ENCODE measurements at places on chromosomes 7 and 10.

- H3K4me3 ChIP-seq: no peak overlapping the region
- no peaks in the 10 kb centered on the region for H3K27me3 ChIP-seq
- peaks cover 7% of the 10 kb centered on the region for H3K4me1 ChIP-seq
- H3K27ac ChIP-seq: no peak overlapping the region
These were observed 6.5 kb downstream of the ANLN start for GRCh38 chr7:36396150-36396549.

- H3K4me3 ChIP-seq: no peak overlapping the region
- no peak for DNase-seq
- H3K4me1 ChIP-seq: peaks cover 42% of the 10 kb centered on the region
- no peaks in the 10 kb centered on the region for H3K27me3 ChIP-seq
- no peaks in the 10 kb centered on the region for H3K36me3 ChIP-seq
- H3K27ac ChIP-seq: peak overlapping the region; percentile 79
These were observed 152.8 kb downstream of the SGMS1 start for GRCh38 chr10:50470798-50471582.

DNA sequence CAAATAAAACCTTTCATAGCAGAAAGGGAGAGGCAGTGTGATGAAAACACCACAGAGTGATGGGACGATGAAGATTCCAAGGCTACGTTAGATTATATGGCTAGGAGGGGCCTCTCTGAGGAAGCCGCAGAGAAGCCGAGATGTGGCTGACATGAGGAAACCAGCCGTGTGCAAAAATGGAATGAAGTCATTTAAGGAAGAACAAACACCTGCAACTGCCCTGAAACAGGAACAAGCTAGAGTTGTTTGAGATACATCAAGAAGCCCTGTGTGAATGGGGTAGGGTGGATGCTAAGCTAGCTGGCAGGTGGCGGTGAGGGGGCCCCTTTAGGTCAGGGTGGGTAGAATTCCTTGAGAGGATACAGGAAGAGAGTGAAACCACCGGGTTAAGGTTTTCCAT, 129.5 kb downstream of the KLF6 start:
- peaks cover 25% of the 10 kb centered on the region for H3K27me3 ChIP-seq
- no peak overlapping the region for H3K4me3 ChIP-seq
- peaks cover 16% of the 10 kb centered on the region for H3K4me1 ChIP-seq
- no peak for DNase-seq

DNA sequence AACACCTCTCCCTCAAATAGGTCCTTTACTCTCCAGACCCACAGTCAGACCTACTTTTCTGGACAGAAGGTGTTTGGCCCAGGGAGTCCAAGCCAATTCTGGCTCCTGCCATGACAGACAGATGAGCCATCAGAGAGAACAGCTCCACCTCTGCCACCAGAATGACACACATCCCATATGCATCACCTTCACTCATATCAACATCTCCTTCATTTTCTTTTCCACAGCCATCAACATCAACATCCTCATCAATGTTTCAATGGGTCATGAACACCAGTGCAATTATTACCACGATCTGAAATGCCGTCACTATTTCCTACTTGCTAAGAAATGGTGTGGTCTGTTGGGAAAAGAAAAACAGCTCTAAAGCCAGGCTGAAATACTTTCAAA, 67.9 kb downstream of the CCDC71L start:
- H3K27ac ChIP-seq: no peak overlapping the region
- no peak for DNase-seq
- H3K4me1 ChIP-seq: peaks cover 5% of the 10 kb centered on the region

GRCh38 chr10:73827346-73828089, 16.1 kb upstream of the NDST2 start:
- H3K27me3 ChIP-seq: no peaks in the 10 kb centered on the region
- H3K4me3 ChIP-seq: no peak overlapping the region
- no peak for DNase-seq
- peaks cover 3% of the 10 kb centered on the region for H3K36me3 ChIP-seq
- H3K4me1 ChIP-seq: peaks cover under 1% of the 10 kb centered on the region

GRCh38 chr10:91208642-91209041, 11.8 kb upstream of the PCGF5 start:
- H3K27me3 ChIP-seq: no peaks in the 10 kb centered on the region
- peaks cover 2% of the 10 kb centered on the region for H3K36me3 ChIP-seq
- no peak for DNase-seq
- H3K27ac ChIP-seq: peak overlapping the region; percentile 47
- peaks cover 54% of the 10 kb centered on the region for H3K4me1 ChIP-seq

- H3K27me3 ChIP-seq: peaks cover 17% of the 10 kb centered on the region
- DNase-seq: no peak
- H3K4me1 ChIP-seq: no peaks in the 10 kb centered on the region
- H3K36me3 ChIP-seq: peaks cover 2% of the 10 kb centered on the region
These were observed 19.6 kb upstream of the GPR37 start for GRCh38 chr7:124784879-124785818.

DNA sequence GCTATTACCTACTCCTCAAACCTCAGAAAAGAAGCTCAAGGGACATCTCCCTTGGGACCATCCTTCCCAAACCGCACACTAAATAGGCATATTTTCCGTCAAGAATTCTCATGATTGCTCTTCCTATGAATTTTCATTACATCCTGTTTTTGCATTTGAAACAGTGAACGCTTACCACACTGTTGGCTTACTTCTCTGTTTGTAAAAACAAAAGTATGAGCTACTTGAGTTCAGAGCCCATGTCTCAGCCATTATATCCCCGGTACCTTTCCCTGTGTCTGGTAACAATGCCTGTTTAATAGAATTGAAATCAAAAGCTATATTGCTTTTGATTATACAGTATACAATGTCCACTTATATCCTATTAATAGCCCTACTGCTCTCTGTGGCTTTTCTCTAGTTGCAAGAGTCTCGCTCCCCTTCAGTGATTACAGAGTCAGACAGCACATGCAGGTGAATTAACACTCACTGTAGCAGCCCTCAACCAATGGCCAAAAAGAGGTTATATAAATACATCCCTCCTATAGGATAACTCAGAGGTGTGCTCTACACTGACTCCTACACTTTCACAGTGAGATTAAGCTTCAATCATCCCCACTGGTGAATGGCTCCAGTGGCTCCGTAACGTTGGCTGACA, 264.4 kb downstream of the SORCS1 start:
- H3K27ac ChIP-seq: no peak overlapping the region
- no peaks in the 10 kb centered on the region for H3K27me3 ChIP-seq
- no peak overlapping the region for H3K4me3 ChIP-seq
- no peak for DNase-seq
- no peaks in the 10 kb centered on the region for H3K4me1 ChIP-seq
- no peaks in the 10 kb centered on the region for H3K36me3 ChIP-seq

GRCh38 chr7:105806592-105807447, 69.6 kb downstream of the ATXN7L1 start:
- peaks cover 2% of the 10 kb centered on the region for H3K36me3 ChIP-seq
- H3K4me3 ChIP-seq: peak overlapping the region; percentile 47
- DNase-seq: no peak
- H3K27ac ChIP-seq: peak overlapping the region; percentile 82
- H3K27me3 ChIP-seq: no peaks in the 10 kb centered on the region
- peaks cover 49% of the 10 kb centered on the region for H3K4me1 ChIP-seq

GRCh38 chr10:70212879-70213278, 20.4 kb downstream of the PPA1 start:
- H3K36me3 ChIP-seq: peaks cover 2% of the 10 kb centered on the region
- H3K27ac ChIP-seq: peak overlapping the region; percentile 67
- no peaks in the 10 kb centered on the region for H3K27me3 ChIP-seq
- no peaks in the 10 kb centered on the region for H3K4me1 ChIP-seq
- no peak overlapping the region for H3K4me3 ChIP-seq

DNA sequence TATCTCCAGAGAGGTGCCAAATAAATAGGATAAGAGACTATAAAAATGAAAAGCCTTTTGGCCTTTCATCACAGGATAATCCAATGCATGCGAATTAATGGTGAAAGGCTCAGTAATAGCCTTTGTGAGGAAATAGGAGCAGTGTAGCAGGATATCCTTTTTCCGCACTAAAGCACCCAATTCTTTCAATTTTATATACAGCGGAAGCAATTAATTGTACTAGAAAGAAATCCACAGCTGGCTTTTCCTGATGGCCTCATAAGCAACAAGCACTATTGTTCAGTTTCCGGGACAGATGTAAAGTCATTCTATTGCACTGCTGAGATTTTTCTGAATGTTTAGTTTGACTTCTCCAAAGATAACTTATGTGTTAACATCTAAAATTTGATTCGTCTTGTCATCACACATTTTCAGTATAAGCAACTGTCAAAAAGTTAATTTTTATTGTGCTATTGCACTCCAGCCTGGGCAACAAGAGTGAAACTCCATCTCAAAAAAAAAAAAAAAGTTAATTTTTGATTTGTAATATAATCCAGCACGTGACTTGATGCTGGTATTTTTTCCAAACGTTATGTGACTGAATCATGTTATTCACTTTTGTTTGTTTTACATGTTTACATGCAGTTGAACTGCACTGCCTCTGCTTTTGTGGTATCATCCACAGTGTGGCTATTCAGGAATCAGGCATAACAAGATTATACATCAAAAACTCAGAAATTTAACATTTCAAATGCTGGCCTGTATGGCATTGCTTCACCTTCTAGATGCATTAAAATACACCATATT, 8.4 kb upstream of the BMPR1A start:
- no peak overlapping the region for H3K27ac ChIP-seq
- H3K4me1 ChIP-seq: peaks cover 9% of the 10 kb centered on the region
- H3K36me3 ChIP-seq: no peaks in the 10 kb centered on the region

DNA sequence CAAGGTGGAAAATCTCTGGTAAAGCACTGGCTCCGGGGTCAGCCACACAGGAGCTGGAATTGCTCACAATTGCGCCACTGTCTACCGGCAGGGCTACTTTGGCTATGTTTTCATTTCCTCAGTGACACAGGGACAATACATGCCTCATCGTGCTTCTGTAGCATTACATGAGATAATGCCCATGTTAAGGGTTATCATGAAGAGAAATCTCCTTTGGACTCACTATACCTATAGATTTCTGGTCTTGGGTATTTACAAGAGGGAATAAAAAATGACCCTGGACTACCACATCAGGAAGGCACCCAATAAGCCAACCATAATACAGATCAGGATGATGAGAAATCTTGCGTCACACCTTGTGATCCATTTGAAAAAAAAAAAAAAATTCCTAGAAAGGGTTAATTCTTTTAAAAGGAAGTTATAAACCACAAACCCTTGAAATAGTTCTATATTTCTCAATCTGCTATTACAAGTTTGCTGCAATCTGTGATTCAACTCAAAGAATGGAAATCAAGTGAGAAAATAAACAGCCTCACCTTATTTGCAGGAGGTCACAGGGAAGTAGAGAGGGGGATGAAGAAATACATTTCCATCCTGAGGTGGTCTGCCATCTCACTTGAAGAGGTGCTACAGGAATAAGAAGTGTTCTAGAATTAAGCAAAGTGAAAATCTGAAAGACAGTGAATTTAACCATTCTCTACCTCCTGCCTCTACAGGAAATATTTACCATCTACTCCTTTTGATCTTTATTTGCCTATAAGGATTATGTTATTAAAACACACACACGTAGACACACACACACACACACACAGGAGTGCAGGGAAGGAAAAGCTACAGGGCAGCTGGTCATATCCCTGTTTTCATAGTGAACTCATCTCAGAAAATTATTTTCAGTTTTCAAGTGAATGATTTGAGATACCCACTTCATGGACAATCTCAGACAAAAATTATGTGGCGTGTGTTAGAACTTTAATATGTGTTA, 231.3 kb upstream of the CELF2 start:
- H3K27me3 ChIP-seq: peaks cover 15% of the 10 kb centered on the region
- DNase-seq: no peak
- peaks cover 4% of the 10 kb centered on the region for H3K4me1 ChIP-seq
- no peak overlapping the region for H3K4me3 ChIP-seq
- no peaks in the 10 kb centered on the region for H3K36me3 ChIP-seq
- H3K27ac ChIP-seq: no peak overlapping the region

- H3K36me3 ChIP-seq: peaks cover under 1% of the 10 kb centered on the region
- no peaks in the 10 kb centered on the region for H3K27me3 ChIP-seq
- peaks cover under 1% of the 10 kb centered on the region for H3K4me1 ChIP-seq
- H3K27ac ChIP-seq: no peak overlapping the region
These were observed 29.6 kb upstream of the VSIR start for GRCh38 chr10:71802715-71803488.

GRCh38 chr7:23710000-23710399, at the start of gene STK31:
Gene STK31, plus strand, starts transcription at chr7:23710219. Its CDS starts 67 bp downstream, at chr7:23710286.
- no peak within 1 kb of the TSS for H3K4me3 ChIP-seq
- no peak within 1 kb of the TSS for H3K27ac ChIP-seq
- DNase-seq: no peak
- peaks cover 2% of the 10 kb centered on the region for H3K4me1 ChIP-seq

DNA sequence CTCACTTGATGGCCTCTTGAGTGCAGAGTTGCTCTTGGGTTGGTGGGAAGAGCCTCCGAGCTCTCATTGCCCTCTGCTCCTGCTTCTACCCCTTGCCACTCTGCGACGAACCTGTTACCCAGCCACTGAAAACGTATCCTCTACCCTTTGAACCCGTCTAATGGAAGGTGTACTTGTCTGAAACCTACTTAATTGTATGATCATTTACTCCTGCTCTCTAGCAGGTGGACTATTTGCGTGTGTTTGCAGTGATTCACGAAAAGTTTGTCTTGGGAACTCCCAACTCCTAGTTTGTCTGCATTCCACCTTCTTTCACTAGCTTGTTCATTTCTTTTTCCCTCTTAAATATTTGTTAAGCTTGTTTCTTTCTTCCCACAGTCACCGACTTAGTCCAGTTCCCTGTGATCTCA, 503 bp downstream of the CROT start:
- H3K4me3 ChIP-seq: peak overlapping the region; percentile 96
- H3K27me3 ChIP-seq: no peaks in the 10 kb centered on the region
- peaks cover 2% of the 10 kb centered on the region for H3K36me3 ChIP-seq
- DNase-seq: no peak
- H3K27ac ChIP-seq: peak overlapping the region; percentile 95
- H3K4me1 ChIP-seq: peaks cover 33% of the 10 kb centered on the region
